ENCODE measurements at places on chromosomes 7 and 10.

- no peak for DNase-seq
Measured at GRCh38 chr7:139640681-139641080, 117.2 kb downstream of the CLEC2L start.

- no peak for DNase-seq
Measured at GRCh38 chr7:16067711-16068110, 353.6 kb downstream of the CRPPA start.

GRCh38 chr10:82932451-82932850, 1057.5 kb downstream of the NRG3 start:
- DNase-seq = no peak

DNA sequence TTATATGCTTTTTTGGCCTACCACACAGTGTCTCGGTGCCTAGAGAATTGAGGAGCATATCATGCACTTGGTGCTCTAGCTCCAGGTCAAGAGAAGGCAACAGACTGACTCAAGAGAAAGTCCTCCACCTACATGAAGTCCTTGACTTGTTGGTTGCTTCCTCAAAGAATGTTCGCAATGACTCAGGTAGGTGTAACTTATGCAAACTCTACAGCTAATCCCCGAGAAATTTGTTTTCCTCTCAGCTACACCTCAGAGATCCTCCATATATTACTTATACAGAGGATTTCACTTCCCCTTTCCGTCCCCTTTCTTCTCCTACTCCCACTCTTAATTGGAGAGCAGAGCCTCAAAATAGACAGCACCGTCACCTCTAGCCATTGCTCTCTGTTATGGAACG, 1013.1 kb downstream of the KCNMA1 start:
- no peak for DNase-seq

- no peak for DNase-seq
Measured at GRCh38 chr7:98222533-98223195, 11.4 kb downstream of the BHLHA15 start.

- no peak for DNase-seq
Measured at GRCh38 chr10:75068523-75068922, 42.9 kb upstream of the SAMD8 start.

GRCh38 chr7:110779339-110779738, 311.6 kb upstream of the LRRN3 start:
- DNase-seq = no peak

- no peak for DNase-seq
Measured at GRCh38 chr10:42973411-42973810, 103.5 kb upstream of the RET start.

- DNase-seq = no peak
Measured at GRCh38 chr7:1151156-1151555, 8.8 kb downstream of the ZFAND2A start.

DNA sequence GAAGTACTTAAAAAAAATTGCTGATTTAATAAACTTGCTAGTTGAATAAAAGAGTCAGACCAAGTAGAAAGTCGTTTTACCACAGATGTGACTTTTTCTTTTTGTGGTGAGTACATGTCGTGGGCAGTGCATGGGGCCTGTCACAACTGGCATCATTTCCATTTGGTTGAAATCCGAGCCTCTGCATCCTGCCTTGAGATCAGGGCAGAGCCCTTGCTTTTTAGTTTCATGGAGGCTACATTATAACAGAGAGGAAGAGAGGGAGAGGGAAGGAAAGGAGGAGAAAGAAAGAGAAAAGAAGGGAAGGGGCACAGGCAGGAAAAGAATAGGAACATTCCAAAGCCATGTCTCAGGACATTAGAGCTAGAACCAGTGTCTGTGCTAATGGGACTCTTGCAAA, 20.4 kb upstream of the INSYN2A start:
- DNase-seq = no peak

DNA sequence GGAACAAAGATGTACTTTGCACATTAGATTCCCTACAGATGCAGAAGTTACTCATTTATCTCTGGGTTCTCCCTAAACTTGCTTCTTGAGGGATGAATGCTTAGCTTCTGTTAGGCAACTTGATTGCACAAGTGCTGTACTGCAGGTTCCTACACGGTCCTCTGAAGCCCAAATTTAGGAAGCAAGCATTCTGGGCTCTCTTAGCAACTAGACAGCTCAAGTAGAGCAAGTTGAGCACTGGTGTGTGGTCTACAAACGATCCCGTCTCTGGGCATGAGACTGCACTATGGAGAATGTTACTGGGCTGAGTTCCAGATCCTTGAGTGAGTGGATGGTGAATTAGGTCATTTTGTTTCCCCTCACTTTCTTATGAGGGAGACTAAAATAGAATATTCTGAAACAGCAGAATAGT, 14.3 kb downstream of the SEMA3D start:
- no peak for DNase-seq

GRCh38 chr10:126659750-126660149, 10.7 kb downstream of the C10orf90 start:
- DNase-seq = no peak

GRCh38 chr7:2680792-2681490, 7.1 kb upstream of the AMZ1 start:
- DNase-seq = peak; percentile 79

- DNase-seq = peak; percentile 24
Measured at GRCh38 chr7:31373337-31374289, 33.1 kb upstream of the NEUROD6 start.

DNA sequence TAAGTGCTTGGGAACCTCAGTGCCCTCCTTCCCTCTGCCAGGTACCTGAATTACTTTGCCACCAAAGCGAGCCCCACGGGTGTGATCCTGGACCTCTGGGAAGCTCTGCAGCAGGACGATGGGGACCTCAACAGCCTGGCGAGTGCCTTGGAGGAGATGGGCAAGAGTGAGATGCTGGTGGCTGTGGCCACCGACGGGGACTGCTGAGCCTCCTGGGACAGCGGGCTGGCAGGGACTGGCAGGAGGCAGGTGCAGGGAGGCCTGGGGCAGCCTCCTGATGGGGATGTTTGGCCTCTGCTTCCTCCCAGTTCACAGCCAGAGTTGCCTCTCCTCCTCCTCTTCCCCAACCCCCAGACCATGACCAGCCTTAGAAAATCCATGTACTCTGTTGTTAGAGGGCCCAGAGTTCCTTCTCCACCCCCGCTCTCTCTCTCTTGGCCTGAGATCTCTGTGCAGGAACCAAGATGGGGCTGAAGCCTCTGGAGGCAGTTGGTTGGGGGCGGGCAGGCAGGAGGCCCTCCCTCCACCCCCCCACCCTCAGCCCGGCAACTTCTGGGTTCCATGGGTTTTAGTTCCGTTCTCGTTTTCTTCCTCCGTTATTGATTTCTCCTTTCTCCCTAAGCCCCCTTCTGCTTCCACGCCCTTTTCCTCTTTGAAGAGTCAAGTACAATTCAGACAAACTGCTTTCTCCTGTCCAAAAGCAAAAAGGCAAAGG, 19.8 kb upstream of the SLC29A3 start:
- DNase-seq = no peak

DNA sequence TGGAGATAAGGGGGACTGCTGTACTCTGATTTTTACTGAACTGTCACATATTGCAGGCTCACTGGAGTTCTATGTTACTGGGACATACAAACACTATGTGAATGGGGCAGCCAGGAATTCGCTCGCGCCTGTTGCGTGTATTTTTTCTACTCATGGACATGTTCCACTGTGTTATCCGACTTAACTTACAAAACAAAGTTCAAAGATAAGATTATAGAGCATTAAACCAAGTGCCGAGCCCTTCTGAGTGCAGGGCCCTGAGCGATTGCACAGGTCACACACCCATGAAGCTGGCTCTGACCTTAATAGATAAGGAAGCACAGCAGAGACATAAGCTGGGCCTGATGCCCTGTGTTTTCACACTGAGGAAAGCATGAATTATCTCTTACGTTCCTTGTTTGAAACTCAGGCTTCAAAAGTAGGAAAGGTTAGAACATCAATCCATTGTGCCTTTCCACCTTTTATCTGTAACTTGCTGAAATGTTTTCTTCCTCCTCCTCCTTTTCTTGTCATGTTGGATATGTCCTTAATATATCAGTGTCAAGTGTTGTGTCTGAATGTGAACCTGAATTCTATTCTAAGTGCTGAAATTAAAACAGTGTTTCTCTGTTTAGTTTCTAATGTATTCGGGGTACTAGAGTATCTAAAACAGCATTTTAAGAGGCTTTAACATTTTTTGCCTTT, 273.8 kb downstream of the AUTS2 start:
- no peak for DNase-seq

DNA sequence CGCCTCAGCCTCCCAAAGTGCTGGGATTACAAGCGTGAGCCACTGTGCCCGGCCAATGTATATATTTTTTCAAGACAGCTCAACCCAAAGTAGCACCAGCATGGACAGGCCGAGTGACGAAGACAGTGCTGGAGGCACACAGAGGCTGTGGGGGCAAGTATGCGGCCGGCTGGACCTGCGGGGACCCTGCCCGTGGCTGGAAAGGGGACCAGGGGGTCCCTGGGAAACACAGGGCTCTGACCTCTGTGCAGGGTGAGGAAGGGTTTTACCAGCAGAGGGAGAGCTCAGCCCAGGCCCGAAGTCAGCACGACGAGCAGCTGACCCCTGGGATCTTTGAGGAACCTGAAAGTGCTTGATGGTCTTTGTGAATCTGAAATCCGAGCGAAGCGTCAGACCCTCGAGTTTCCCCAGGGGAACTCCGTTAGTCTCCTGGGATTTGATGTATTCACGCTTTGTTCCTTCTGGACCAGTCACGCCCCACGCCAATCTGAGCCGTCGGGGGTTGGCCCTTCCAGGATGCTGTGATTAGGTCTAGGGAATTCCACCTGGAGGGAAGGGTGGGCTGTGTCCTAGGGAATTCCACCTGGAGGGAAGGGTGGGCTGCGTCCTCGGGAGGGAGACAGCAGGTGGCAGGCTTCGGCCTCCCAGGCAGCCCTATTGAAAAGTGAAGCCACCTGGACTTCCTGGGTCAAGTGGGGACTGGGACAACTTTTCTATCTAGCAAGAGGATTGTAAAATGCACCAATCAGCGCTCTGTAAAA, 10.9 kb upstream of the ZFAND2A start:
- DNase-seq = no peak

GRCh38 chr10:115001506-115002381, 63.7 kb downstream of the TRUB1 start:
- no peak for DNase-seq

DNA sequence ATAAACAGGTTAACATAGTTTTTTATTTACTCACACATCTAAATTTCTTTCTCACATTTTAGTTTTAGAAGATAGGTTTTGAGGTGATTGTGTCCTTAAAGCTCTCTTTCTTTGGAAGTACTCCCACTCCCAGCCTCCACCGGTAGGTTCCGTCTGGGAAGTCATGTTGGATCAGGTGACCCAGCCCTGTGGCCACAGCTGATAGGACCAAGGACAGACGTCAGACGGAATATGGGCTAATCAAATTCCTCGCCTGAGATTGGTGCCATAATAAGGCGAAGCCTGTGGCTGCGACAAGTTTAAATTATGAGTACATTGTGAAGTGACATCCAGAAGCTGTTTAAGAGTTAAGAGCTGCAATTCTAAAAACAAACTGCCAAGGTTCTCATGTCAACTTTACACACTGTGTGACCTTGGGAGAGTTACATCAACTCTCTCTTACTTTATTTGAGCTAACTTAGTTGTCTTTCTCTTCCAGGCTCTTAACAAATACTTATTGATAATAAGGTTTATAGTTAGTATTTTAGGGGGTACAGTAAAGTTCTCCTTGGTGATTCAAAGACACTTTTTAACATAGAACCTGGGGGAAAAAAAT, 133.6 kb downstream of the NPY start:
- DNase-seq = no peak

- DNase-seq = no peak
Measured at GRCh38 chr10:74786126-74786525, 40.3 kb upstream of the KAT6B start.

- peak; percentile 87 for DNase-seq
Measured at GRCh38 chr7:104943502-104944343, 70.3 kb upstream of the KMT2E start.

- no peak for DNase-seq
Measured at GRCh38 chr7:2163600-2164555, 68.9 kb downstream of the MAD1L1 start.

DNA sequence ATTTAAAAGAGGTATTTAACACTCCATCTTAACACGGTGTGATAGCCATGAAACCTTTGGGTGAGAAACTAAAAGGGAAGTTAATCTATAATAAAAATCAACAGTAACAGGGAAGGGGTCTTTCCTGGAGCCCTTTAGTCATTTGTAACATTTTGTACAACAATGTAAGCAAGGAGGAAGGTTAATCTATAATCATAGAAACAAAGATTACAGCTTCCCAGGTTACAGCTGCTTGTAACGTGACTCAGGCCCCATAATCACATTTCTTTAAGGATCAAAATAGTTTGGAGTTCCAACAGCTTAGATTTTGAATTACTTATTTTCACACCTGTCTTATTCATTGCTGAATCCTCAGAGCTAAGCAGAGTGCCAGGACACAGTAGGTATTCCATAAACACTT, 17.9 kb upstream of the CC2D2B start:
- no peak for DNase-seq

GRCh38 chr7:75658369-75658768, 80.4 kb downstream of the HIP1 start:
- no peak for DNase-seq

DNA sequence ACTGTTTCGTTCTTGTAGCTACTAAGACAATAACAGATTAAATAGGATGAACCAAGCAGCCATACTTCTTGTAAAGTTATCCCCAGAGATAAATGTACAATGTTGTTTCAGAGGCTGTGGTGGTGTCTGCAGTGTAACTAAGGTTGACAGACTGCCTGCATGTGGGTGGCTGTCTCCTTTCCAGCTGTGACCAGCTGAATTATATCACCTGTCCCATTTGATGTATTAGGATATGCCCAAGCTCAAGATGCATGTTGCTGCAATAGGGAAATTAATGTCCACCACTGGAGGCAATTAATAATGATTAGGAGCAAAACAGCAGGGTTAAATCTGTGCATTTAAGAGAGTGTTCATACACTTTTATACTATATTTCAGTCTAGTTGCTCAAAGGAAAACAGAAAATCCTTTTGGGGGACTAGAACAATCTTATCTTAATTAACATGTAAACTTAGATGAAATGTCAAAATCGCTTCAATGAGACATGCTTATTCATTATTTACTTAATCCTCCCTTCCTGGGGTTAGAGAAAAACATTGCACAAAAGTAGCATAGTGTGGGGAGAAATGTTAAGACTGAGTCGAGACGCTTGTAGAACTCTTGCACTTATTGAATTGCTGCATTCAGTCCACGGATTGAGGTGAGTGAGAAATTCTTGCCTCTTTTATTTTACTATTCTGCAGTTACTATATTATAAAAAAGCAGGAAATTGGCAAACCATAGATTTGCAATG, 269.0 kb downstream of the SNX10 start:
- no peak for DNase-seq

GRCh38 chr10:129411772-129412171, 55.3 kb upstream of the MGMT start:
- no peak for DNase-seq

DNA sequence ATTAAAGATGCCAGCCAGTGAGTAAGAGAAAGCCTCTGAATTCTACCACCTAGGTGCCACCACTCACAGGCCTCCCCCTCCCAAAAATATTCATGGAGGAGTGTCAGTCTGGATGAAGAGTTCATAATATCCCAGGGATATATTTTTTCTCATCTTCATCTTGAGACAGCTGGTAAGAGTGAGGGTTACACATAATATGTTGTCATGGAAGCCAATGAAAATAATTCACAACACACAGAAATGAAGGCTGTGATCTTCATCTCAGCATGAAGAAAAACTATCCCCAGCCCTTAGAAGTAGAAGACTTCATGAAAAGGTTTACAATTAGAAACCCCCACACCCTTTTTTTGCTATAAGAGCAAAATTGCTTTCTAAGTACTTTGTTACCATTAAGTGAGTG, 175.6 kb downstream of the DNAH11 start:
- DNase-seq = no peak

- no peak for DNase-seq
Measured at GRCh38 chr10:113519681-113520115, 33.2 kb upstream of the HABP2 start.
